ENCODE measurements at places on chromosomes 12 and 14.
A peak's percentile ranks its signal among the peaks of the same experiment; 100 is the strongest.

DNA sequence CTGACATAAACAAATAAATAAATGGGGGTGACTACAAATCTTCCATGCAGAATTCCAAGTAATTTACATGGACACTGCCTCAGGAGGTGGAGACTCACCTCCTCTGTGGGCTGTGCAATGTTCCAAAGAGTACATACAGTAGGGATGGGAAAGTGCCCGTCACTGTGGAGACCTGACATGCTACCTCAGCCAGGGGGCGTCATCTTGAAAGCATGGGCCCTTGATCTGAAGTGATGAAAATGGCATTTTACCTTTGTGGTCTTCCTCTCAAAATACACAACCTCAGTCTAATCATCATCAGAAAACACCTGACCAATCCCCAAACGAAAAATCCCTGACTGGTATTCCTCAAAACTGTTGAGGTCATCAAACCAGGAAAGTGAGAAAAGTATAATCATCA lies 48.4 kb downstream of the ANAPC7 start:
- DNase-seq, result peak; percentile 5

- no peak for DNase-seq
Observed at GRCh38 chr14:105845725-105846309, 319.4 kb downstream of the TMEM121 start.

- no peak for DNase-seq
Observed at GRCh38 chr12:132497514-132498405, 7.8 kb downstream of the FBRSL1 start.

DNA sequence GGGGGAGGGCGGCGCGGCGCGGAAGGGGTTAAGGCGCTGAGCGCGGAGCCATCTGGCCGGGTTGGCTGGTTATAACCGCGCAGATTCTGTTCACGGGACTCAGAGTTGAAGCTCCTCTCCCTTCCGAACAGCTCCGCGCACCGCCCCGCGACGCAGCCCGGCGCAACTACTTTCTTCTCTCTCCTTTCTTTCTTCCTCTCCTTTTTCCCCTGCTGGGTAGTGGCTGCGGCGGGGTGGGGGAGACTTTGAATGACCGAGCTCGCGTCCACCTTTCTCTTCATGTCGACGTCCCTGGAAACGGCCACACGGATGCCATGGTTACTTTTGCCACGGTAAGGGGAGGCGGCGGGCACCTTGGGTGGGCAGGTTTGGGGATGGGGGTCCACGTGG lies at the start of gene NTF3:
Gene NTF3 (plus strand): TSS at position 98 of the 390 bp plus-strand sequence. CDS start 217 bp downstream, at position 315.
- peak; percentile 44 for DNase-seq

- no peak for DNase-seq
Observed at GRCh38 chr12:41367726-41368405, 179.7 kb downstream of the PDZRN4 start.

DNA sequence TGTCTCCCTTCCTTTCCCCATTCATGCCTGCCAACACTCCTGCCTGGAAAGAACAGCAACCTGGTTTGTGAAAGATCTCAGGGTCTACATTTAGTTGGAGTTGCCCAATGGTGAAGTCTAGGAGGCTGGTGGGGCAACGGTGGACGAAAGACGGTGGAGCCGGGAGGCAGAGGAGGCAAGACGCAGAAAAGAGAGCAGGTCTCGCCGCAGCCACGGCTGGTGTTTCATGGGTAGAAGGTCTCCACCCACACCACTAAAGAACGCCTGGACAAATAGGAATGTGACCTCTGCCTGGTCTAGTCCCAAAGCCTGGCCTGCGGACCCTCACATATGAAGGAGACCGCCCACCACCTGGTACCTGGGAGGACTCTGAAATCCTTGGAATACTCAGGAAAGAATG lies 185.6 kb downstream of the ALG10 start:
- DNase-seq, result no peak

DNA sequence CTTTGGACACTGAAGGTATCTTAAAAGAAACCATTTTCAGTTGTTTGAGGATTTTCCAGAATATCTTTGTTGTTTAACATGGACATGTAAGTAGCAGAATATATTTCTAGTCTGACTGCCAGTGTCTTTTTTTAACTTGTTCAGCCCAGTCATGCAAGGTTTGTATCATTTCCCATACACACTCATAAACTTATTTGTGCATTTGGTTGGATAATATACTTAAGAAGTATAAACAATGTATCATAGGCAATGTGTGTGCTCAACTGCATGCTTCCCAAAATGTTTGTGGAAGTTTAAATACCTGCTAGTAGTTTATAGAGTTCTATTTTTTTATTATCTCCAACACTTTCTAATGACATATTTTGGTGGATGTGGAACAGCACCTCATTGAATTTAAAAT lies 707.4 kb upstream of the FBXO33 start:
- no peak for DNase-seq

GRCh38 chr14:75040959-75041358 lies 10.3 kb downstream of the MLH3 start:
- no peak for DNase-seq

DNA sequence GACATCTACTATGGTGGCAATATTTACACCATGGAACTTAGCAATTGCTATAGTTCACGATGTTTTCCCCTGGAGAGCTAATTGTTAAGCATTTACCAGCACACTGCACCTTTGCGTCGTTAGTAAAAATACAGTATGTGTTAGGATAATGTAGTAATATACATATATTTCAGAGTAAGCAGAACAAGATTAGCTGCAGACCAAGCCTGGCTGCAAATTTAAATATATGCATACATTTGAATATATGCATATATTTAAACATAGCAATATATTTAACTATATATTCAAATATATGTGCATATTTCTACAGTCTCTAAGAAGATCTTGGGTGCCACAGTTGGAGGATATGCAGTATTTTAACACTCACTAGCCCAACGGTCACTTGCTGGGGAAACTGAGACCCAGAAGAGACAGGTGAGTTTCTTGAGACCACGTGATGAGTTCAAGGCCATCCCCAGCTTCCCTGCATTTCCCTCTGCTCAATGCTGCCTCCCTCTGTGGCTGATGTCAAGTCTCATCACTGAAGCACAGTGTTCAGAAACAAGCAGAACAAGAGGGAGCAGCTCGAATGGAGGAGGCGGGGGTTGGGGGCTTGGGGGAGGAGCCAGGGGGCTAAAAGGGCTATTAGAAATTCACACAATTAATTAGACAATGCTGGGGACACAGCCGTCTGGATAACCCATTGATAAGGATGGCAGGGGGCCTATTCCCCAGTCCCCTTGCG lies 708.0 kb downstream of the MED13L start:
- peak; percentile 82 for DNase-seq

GRCh38 chr12:108772247-108772646 lies 40.9 kb upstream of the CORO1C start:
- no peak for DNase-seq

DNA sequence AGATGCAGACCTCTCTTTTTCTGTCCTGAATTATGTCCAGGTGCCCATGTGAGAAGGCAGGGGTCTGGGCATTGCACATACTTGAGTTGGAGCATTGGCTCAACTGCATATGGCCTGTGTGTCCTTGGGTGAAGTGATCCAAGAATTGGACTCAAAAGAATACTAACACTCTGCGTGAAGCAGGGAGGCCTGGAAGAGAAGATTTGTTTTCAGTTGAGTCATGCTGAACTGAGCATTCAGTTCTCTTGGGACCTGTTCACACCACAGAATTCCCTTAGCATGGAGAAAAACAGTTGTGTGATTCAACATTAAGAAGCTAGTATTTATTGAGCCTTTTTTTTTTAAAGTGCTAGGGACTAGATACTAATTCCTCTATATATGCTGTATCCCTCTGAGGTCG lies 164.7 kb upstream of the TBX3 start:
- no peak for DNase-seq

GRCh38 chr12:27277846-27278260 lies 33.8 kb downstream of the STK38L start:
- DNase-seq, result no peak

DNA sequence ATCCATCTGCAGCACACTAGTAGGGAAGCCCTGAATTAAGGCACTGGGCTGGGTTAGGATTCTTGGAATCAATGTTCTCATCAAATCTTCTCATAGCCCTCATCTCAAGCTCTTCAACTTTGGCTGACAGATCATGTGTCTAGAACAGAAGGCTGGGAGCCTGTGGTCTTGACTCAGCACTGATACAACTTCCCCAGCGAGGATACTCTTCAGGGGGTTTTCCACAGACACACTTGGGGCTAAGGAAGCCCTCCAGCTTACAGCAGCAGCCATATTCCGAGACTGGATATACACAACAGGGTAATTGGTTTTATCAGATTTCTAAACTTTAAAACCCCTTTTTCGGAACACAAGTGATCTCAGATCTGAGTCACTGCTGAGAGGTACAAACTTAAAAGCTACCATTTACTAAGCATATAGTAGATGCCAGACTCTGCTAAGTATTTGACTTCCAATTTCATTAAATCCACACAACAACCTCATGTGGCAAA lies 3.5 kb downstream of the FMNL3 start:
- no peak for DNase-seq

- DNase-seq, result peak; percentile 81
Observed at GRCh38 chr12:110885152-110885840, 35.1 kb downstream of the MYL2 start.

GRCh38 chr12:7144414-7145120 lies 14.4 kb downstream of the CLSTN3 start:
- DNase-seq, result peak; percentile 42

DNA sequence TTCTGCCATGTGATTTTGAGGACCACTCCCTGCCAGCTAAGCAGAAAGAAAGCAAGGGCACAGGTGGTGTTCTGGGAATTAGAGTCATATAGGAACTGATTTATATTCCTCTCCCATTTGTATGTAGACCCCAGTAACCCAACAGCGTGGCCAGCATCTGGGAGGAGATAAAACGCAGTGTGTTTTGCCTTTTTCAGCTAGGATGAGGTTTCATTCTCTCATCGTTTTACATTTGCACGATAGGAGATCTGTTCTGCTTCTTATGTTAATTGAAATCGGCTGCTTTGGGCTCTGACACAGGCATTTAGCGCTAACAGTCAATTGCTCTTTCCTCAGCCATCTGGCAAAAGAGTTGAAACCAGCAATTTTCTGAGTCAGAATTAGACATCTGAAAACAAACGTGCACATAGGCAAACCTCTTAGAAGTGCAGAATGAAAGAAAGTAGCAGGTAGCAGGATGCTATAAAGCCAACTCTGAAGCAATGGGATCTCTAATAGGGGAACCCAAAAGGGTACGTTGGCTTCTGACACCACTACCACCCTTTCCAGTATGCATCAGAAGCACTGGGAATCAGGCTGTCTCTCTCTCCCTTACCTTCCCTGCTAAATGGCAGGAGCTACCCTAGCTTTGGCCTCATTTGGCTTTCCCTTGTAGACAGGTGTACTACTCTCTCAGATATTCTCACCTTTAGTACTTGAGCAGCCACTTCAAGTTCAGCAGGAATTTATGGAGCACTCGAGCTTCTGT lies 219.1 kb downstream of the PHLDA1 start:
- peak; percentile 69 for DNase-seq

GRCh38 chr12:11861864-11862600 lies 208.7 kb upstream of the BCL2L14 start:
- DNase-seq, result no peak

DNA sequence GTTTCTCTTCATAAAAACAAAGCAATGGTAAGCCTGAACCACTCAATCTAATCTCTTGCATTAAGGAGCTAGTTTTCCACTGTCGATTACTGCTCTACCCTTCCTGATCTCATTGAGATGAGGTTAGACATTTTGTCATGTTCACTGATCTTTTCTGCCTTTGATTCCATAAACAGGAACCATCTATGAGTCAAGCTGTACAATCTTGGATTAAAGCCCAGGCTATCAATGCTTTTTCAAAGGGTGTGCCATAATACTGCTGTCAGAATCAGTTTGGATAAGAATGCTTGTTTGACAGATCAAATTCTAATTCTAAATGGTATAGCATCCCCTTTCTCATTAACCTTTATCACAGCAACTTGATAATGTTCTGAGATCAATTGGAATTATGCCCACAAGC lies 16.1 kb downstream of the GRIP1 start:
- peak; percentile 71 for DNase-seq

GRCh38 chr14:54567639-54568561 lies 972 bp downstream of the SAMD4A start:
- DNase-seq, result peak; percentile 15

DNA sequence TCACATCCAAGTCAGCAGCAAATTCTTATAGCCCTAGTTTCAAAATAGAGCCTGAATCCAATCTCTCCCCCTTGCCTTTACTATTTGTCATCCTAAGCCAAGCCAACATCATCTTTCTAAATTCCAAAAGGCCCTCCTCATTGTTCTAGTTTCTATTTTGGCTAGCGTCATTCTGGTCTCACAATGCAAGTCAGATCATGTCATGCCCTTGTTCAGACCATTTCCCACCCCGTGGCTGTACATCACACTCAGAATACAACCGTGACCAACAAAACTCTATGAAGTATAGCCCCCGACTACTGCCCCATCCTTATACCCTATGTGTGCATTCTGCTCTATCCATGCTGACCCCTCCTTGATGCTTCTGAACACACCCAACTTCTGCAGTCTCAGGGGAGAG lies 12.3 kb upstream of the GNG2 start:
- DNase-seq, result no peak

GRCh38 chr14:74476607-74477006 lies 16.5 kb downstream of the NPC2 start:
- no peak for DNase-seq

DNA sequence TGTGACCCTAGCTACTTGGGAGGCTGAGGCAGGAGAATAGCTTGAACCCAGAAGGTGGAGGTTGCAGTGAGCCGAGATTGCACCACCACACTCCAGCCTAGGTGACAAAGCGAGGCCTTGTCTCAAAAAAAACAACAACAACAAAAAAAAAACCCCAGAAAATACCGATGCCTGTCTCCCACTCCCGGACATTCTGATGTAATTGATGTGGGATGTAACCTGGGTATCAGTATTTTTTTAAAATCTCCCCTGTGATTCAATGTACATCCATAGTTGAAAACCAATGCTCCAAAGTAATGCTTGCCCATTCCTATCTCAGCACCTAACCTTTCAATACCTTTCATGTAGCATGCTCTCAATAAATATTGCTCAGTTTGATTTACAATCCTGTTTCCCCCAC lies 11.7 kb upstream of the TMED10 start:
- no peak for DNase-seq

GRCh38 chr14:58732387-58732786 lies 94.6 kb downstream of the DACT1 start:
- no peak for DNase-seq

DNA sequence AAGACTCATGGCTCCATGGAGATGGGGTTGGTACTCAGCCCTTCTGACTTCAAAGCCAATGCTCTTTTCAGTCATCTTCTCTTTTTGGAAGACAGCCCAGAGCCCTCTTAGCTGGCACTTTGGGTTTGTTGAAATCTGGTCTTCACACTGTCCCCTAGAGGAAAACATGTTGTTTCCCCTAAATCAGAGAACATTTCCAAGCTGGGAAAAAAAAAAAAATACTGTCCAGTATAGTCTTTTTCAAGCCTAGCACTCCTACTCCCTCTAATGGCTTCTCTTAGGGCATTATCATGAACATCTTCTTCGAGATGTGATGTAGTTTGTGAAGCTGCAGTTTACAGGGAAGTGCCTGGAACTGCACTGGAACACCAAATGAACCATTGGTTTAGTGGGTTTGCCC lies 3.0 kb upstream of the ZC3H14 start:
- DNase-seq, result peak; percentile 38
